ENCODE measurements at places on chromosomes 13 and 19.

DNA sequence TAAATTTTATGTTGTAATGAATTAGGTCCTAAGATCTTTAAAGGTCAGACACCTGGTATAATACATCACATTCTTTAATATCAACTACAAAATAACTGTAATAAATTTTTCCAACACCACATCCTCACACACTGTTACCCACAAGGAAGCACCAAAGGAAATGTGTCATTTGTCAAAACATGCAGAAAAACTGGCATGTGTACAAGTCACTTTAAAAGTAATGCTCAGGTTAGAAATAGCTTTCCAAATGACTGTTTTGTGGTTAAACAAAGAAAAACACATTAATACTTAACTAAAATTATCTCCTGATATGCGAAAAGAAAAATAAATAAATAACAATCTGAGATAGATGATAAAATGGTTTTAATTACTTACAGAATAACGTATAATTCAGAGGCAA is 74.7 kb downstream of the MZT1 start:
- no peak for DNase-seq

GRCh38 chr13:40943073-40943472 is 76.0 kb downstream of the ELF1 start:
- no peak for DNase-seq

DNA sequence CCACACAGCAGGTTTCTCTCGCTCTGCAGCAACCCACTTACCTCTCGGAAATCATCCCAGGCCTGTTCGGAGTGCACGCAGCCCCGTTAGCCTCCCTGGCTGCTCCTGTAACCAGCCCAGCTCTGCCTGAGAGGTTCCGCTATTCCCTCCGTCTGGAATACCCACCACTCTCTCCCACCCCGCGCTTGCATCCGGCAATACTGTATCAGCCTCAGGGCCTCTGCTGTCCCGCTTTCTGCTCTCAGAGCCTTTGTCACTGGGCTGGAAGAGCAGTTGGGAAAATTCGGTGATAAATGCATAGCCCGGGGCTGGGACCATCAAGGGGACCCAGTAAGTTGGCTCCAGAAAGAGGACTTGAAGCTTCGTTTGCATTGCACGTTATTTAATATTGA is 759 bp upstream of the TLE6 start:
- no peak for DNase-seq

- DNase-seq, result no peak
Observed at GRCh38 chr13:31032528-31033113, 100.2 kb downstream of the TEX26 start.

GRCh38 chr19:46748325-46749109 is 2.3 kb upstream of the STRN4 start:
- DNase-seq, result no peak

DNA sequence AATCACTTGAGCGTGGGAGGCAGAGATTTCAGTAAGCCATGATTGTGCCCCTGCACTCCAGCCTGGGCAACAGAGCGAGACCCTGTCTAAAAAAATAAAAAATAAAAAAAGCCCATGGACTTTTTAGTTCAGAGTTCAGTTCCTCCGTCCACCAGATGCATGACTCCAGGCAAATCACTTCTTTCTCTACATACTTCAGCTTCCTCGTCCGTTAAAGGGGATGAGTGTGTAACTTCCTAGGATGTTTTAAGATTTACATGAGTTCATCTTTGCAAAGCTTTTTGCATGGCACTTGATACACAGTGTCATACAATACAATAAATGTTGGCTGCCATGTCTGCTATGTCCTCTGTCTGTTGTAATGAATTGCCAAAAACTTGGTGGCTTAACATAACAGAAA is 10.0 kb upstream of the FFAR2 start:
- DNase-seq, result no peak

GRCh38 chr19:3548606-3549005 is 8.8 kb downstream of the MFSD12 start:
- DNase-seq, result no peak

DNA sequence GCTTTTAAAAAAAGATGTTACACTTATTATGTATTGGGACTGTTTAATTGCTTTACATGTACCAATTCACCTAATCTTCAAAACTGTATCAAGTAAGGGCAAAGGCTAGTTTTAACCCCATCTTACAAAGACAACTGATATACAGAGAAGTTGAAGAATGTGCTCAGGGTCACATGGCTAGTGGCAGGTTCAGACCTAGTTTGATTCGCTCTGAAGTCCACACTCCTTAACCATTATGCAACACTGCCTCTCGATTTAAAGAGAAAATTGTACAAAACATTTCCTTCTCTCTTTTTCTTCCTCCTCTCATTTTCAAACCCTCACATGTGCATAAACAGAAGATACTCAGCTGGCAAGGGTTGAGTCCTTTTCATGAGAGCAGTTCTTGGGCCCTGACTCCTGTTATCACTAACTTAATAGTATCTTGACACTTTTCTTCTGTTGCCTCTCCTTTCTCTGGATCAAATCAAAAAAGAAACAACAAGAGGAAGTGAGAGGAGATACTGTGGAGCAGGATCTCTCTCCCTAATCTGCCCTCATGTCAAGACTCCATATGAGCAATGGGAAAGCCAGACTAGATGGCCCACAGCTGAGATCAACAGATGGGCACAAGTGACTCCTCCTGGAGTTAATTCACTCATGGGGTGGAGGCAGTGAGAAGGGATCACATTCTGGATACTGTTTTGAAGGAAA is 19.0 kb upstream of the N4BP2L1 start:
- DNase-seq, result no peak

DNA sequence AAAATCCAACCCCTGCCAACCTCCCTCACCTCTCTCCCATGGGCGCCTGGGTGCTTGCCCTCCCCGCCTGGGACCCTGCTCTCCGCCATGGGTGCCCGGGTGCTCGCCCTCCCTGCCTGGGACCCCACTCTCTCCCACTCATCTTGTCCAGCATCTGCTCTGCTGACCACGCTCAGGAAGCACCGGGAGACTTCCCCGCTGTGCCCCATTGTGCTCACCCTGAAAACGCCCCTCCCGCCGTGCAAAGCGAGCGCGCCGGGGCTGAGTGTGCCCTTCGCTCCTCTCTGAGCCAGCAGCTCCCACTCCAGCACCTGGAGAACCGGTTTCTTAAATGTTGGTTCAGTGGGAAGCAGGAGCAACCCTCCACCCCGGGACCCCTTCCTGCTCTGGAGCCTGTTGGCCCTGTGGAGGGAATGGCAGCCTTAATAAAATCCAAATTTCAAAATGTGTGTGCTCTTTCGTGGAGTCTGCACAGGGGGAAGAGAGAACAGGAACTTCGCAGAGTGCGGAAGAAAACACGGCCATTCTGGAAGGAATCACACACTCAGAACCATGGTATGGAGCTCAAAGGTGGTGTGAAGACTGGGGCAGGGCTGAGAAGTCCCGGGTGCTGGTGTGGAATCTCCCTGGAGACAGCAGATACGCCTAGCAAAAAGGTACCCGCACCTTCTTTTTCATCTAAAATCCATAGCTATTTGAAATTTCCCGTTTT is 23.1 kb upstream of the CDC16 start:
- no peak for DNase-seq

DNA sequence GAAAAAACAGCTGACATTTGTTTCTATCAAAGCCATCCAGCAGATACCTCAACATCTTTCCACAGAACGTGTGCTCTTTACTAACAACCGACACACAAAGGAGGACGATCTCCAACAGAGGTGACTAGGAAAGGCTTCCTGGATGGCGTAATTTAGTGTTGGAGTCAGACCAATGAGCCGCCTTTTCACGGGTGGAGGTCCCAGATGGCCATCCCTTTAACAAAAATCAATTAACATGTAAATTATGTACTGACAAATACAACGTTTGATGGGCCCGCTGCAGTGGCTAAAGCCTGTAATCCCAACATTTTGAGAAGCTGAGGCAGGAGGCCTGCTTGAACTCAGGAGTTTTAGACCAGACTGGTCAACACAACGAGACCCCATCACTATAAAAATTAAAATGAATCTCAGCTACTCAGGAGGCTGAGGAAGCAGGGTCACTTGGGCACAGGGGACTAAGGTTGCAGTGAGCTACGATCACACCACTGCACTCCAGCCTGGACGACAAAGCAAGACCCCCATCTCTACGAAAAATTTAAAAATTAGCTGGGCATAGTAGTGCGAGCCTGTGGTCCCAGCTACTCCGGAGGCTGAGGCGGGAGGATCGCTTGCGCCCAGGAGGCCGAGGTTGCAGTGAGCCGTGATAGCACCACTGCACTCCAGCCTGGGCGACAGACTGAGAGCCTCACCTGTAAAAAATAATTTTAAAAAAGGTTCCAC is 1.2 kb upstream of the DPY19L3 start:
- DNase-seq, result no peak

DNA sequence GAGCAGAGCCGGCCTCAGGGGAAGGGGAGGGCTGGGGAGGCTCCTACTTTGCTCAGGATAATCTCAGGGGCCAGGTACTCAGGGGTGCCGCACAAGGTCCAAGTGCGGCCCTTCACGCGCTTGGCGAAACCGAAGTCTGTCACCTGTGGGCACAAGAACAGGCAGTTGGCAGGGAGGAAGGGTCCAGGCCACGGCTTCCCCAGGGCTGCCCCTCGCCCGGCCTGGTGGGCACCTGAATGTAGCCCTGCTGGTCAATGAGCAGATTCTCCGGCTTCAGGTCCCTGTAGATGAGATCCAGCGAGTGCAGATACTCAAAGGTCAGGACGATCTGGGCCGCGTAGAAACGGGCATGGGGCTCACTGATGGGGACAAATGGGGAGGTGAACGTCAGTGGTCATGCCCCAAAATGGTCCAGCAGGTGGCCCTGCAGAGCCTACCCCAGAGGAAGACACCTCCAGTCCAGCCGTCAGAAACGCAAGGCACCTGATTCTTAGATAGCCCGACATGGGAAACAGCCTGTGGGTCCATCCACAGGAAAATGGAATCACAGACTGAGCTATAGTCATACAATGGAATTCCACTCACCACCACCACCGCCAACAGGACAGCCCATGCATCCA is 7.1 kb upstream of the SAMD1 start:
- DNase-seq, result no peak

GRCh38 chr13:73767191-73767741 is 366.9 kb downstream of the KLF12 start:
- no peak for DNase-seq

DNA sequence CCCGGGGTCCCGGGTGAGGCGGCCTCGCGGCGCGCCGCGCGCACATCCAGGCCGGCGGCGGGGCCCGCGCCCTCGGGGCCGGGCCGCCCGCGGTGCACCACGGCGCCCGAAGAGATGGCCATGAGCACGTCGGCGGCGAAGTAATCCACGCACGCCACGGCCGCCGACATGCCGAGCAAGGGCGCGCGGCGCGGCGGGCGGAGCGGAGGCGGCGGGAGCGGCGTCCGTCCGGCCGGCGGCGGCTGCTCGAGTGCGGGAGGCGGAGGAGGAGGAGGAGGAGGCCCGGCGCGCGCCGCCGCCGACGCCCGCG is at the start of gene KLF16:
TSS of gene KLF16 (minus strand) at position 252 of the 310 bp plus-strand sequence. CDS start at position 170, 82 bp downstream.
- no peak for DNase-seq

GRCh38 chr13:107241381-107241780 is 673.4 kb upstream of the ARGLU1 start:
- no peak for DNase-seq

GRCh38 chr13:37700887-37701286 is 102.3 kb upstream of the POSTN start:
- no peak for DNase-seq

DNA sequence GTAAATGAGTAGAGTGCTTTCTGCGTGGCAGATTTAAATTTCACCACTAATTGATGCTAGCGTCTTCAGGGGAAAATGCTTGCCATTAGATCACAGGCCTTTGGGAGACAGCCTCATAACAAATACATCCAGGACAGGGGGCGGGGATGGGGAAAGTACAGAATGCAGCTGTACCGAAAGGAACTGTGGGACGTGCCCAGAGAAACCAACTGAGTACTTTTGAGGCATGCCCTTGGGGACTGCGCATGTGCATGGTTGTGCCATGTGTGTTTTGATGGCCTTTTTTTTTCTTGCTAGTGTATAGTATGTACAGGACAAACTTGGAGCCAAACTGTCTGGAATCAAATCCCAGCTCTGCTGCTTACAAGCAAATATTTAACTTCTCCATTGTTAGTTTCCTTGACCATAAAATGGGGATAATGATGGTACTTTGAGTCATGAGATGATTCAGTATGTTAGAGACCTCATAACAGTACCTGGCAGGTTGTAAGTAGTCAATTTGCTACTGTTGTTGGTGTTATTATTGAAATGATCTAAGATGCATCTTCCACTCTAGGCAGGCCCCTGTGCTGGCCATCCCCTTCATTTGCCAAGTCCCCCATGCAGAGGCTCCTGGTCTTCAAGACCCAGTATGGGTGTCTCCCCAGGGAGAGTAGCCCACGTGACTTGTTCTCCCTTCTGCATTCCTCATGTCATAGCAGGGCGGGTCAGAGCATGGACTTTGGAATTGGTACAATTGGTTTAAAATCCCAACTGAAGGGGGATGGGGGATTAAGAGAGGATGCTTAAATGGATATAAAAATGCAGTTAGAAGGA is 68.3 kb upstream of the NPAS1 start:
- DNase-seq, result no peak

GRCh38 chr19:18108897-18109296 is 11.3 kb downstream of the MAST3 start:
- no peak for DNase-seq

DNA sequence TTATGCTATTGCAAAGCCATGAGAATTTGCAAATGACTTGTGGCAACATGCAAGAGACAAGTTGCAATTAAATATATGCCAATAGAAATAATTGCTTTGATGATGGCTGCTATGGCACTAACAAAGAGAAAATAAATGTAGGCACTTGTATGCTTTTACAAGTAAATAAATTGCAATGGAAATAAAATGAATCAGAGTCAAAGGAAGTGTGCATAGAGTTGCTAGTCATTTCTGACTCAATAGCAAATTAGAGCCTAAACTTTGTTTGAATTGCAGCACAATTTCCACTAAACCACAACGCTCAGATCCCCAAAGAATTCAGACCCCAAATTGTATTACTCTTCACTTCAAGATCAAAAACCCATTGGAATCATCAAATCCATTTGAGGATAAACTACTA is 792.1 kb upstream of the ARGLU1 start:
- DNase-seq, result no peak

GRCh38 chr13:48709213-48709612 is 55.5 kb downstream of the CYSLTR2 start:
- no peak for DNase-seq

GRCh38 chr19:6736169-6736916 is 1.0 kb downstream of the GPR108 start:
- DNase-seq, result peak; percentile 45

- DNase-seq, result no peak
Observed at GRCh38 chr19:32372726-32373517, 27.5 kb downstream of the ZNF507 start.

DNA sequence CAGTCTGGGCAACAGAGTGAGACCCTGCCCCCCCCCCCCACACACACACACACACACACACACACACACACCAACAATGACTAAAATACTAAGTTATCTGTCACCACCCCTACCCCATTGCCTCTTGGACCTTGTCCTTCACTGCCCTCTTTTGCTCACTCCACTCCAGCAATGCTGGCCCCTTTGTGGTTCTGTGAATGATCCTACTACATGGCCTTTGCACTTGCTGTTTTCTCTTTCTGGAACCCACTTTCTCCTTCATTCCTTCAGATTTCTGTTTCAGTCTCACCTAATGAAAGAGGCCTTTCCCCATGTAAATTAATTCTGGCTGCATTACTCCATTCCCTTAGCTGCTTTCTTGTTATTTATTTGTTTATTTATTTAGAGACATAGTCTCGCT is 2.5 kb upstream of the SAMD4B start:
- DNase-seq, result no peak

GRCh38 chr13:74324338-74324737 is 190.1 kb upstream of the KLF12 start:
- DNase-seq, result no peak

GRCh38 chr13:74243637-74244526 is 109.7 kb upstream of the KLF12 start:
- DNase-seq, result no peak

- DNase-seq, result no peak
Observed at GRCh38 chr19:46806656-46807055, 18.3 kb upstream of the SLC1A5 start.
